Tibial nerve (tissue), 4 donors: ENCODE measurements at places on chromosomes 5 and 9. TPM values are rescaled to one million over a fixed set of nuclear protein-coding genes. Genes with fewer than 3 reads are reported as not detected.

- no peak overlapping the region for H3K4me3 ChIP-seq
- no peaks in the 10 kb centered on the region for H3K36me3 ChIP-seq
- H3K4me1 ChIP-seq: peaks cover 88% of the 10 kb centered on the region
- H3K27ac ChIP-seq: no peak overlapping the region
- H3K27me3 ChIP-seq: no peaks in the 10 kb centered on the region
These were observed 30.4 kb downstream of the IRF1 start for GRCh38 chr5:132459983-132460838.

- DNase-seq: no peak
- no peaks in the 10 kb centered on the region for H3K27me3 ChIP-seq
- no peaks in the 10 kb centered on the region for H3K36me3 ChIP-seq
- no peak overlapping the region for H3K4me3 ChIP-seq
- H3K27ac ChIP-seq: no peak overlapping the region
These were observed 313.3 kb downstream of the EBF1 start for GRCh38 chr5:158786390-158786789.

Gene PCDHB15
- total RNA-seq: 6.3 TPM

Gene C9orf43
- total RNA-seq: not detected

- H3K27ac ChIP-seq: no peak overlapping the region
- no peaks in the 10 kb centered on the region for H3K4me1 ChIP-seq
- no peak for DNase-seq
- no peaks in the 10 kb centered on the region for H3K36me3 ChIP-seq
- no peak overlapping the region for H3K4me3 ChIP-seq
These were observed 34.4 kb downstream of the SHC3 start for GRCh38 chr9:89144238-89144637.

Gene LHX3
- not detected for total RNA-seq

Gene BTNL3
- total RNA-seq: not detected

Gene S1PR3
- 25.8 TPM for total RNA-seq

DNA sequence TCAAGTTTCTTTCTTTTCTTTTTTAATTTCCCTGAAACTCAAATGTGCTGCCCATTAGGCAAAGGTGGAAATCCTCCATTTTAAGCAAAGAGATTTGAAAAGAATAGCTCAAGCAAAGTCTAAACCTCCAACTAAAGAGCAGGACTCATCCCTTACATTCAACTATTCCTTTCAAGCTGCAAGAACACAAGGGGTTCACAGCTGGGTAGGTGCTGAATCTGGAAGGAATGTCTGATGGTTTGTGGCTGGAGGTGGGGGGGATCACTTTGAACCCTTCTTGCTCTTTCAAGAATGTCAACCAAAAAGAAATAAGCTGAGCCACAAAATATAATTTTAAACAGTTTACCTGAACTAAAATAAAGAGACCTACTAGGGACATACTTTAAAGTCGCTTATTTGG, 375.7 kb upstream of the CDH10 start:
- no peaks in the 10 kb centered on the region for H3K4me1 ChIP-seq
- no peak overlapping the region for H3K4me3 ChIP-seq
- no peaks in the 10 kb centered on the region for H3K36me3 ChIP-seq
- no peaks in the 10 kb centered on the region for H3K27me3 ChIP-seq

Gene MCC
- 55.5 TPM for total RNA-seq

- no peaks in the 10 kb centered on the region for H3K4me1 ChIP-seq
- H3K4me3 ChIP-seq: no peak overlapping the region
- H3K27ac ChIP-seq: no peak overlapping the region
- no peaks in the 10 kb centered on the region for H3K27me3 ChIP-seq
- no peaks in the 10 kb centered on the region for H3K36me3 ChIP-seq
These were observed 411.2 kb upstream of the IRX4 start for GRCh38 chr5:2293906-2294305.

DNA sequence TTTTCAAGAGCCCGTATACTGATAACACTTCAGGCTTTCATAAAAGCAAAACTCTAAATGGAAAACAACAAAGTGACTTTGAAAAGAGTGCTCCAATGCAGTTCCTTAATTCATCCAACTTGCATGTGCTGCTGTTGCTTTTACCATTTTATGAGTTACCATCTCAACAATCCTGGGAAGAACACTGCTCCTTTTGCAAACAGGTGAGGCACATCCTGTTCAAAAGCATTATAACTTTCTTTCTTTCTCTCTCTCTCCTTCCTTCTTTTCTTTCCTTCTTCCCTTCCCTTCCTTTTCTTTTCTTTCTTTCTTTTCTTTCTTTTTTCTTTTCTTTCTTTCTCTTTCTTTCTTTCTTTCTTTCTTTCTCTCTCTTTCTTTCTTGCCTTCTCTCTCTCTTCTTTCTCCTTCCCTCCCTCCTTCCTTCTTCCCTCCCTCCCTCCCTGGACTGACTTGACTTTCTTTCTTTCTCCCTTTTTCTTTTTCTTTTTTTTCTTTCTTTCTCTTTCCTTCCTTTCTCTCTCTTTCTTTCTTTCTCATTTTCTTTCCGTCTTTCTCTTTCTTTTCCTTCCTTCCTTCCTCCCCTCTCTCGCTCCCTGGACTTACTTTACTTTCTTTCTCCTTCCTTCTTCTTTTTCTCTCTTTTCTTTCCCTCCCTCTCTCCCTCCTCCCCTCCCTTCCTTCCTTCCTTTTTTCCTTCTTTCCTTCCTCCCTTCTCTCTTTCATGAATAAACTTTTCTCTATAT, 11.2 kb upstream of the PARP8 start:
- H3K4me3 ChIP-seq: no peak overlapping the region
- H3K4me1 ChIP-seq: no peaks in the 10 kb centered on the region
- no peak overlapping the region for H3K27ac ChIP-seq
- no peak for DNase-seq
- no peaks in the 10 kb centered on the region for H3K27me3 ChIP-seq
- no peaks in the 10 kb centered on the region for H3K36me3 ChIP-seq

DNA sequence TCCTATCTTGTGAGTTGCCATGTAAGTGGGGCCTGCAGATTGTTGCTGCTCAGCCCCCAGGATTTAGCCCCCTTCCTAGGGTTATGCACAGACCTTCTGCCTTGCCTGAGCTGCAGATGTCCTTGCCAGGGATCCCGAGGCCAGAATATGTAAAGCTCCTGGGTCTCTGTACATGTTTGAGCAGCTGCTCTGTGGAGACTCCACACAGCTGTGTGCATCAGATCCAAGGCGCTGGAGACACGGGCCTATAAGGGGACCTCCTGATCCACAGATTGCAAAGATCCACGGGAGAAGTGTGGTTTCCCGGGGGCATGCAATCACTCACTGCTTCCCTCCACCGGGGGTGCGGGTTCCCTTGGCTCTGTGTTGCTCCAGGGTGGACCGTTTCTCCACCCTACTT, 28.9 kb downstream of the TAF11L14 start:
- no peak overlapping the region for H3K4me3 ChIP-seq
- H3K27ac ChIP-seq: no peak overlapping the region
- no peaks in the 10 kb centered on the region for H3K4me1 ChIP-seq
- H3K27me3 ChIP-seq: no peaks in the 10 kb centered on the region

GRCh38 chr9:79056041-79056440, 515.7 kb upstream of the TLE4 start:
- DNase-seq: no peak
- no peak overlapping the region for H3K27ac ChIP-seq
- H3K36me3 ChIP-seq: no peaks in the 10 kb centered on the region
- H3K4me3 ChIP-seq: no peak overlapping the region

DNA sequence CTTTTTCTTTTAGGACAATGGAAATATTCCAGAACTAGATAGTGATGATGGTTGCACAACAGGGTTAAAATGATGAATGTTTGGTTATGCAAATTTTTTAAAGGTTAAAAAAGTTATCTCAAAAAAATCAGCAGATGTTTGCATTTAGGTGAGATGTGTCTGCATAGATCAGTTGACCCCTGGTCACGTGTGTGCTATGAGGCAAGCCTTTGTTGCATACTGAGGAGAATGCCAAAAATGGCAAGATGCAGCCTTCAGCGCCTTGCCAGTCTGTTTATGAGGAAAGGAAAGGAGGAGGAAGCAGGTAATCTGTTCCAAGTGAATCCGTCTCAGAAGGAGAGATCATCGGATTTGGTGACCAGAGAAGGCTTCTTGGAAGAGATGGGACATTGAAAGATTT, 11.9 kb downstream of the MEGF10 start:
- no peaks in the 10 kb centered on the region for H3K36me3 ChIP-seq
- H3K4me1 ChIP-seq: peaks cover 14% of the 10 kb centered on the region
- no peak for DNase-seq

DNA sequence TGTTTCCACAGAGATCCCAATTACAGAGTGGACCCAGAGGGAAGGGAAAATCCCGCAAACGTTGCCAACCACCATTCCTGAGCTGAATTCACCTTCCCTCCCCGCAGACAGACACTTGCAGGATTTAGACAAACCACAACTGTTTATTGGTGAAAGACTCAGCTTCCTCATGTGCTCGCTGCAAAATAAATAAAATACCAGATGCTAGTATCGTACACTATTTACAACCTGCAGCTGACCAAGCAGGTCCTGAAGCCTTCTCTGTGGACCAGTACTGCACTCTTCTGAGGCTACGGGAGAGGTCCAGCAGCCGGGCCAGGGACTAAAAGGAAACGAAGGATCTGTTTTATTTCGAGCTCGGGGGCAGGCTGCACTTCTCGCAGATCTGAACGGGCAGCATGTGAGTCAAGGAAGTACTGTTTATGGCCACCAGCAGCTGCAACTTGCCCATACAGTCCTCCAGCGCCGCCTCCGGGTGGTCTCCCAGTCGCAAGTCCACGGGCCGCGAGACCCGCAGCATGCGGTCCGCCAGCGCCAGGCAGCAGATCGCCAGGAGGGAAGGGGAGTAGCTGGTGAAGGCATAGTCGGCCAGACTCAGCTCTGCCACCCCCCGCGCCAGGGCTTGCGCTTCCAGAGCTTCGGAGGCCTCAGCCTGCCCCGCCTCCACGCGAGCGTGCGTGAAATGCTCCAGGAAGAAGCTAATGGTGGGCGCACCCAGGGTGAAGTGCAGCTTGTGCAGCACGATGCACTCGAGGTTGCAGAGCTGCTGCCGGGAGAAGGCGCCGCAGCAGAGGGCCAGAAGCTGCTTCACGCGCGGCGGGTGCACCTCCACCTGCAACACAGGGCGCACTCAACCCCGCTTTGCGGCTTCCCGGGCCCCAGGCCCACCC, 2.1 kb downstream of the CCNO start:
- no peak overlapping the region for H3K27ac ChIP-seq
- DNase-seq: no peak
- H3K36me3 ChIP-seq: no peaks in the 10 kb centered on the region
- no peak overlapping the region for H3K4me3 ChIP-seq

GRCh38 chr5:115842089-115842935, 577 bp downstream of the AP3S1 start:
- peak; percentile 22 for DNase-seq
- H3K36me3 ChIP-seq: peaks cover under 1% of the 10 kb centered on the region
- H3K4me3 ChIP-seq: peak overlapping the region; percentile 84
- peaks cover 34% of the 10 kb centered on the region for H3K4me1 ChIP-seq

DNA sequence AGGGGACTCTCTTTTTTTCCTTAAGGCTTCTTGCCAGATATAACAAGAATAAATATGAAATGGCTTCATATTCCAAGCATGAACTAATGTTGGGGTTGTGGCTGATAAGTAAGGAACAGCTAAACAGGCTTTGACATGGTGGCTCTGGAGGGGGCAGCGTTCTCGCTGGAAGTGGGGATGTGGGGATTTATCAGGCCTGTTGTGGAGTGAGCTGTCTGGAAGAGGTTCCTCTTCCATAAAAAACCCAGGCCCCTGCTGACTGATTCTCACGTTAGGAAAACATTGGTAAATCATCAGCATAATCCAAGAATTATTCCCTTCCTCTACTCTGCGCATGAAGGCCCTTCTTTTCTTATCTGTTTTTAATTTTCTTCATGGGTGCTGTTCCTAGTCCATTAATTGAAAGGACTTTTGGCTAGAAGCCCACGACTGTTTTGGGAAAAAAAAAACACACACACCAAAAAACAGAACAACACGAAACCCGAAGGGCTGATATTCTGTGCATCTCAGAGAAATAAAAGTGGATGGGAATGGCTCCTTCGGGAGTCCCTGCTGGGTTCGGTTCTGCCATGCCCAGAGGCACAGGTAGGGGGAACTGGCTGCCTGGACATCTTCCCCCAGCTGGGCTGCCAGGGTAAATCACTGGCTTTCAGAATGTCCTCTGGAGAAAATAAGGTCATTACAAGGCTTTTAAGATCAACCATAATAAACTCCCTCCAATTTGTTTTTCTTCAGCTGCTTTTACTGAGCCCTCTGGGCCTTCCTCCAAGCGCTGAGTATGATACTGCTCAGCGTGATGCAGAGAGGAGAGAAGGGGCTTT, 297.0 kb downstream of the SLIT3 start:
- H3K4me3 ChIP-seq: no peak overlapping the region
- no peaks in the 10 kb centered on the region for H3K27me3 ChIP-seq
- no peaks in the 10 kb centered on the region for H3K36me3 ChIP-seq

DNA sequence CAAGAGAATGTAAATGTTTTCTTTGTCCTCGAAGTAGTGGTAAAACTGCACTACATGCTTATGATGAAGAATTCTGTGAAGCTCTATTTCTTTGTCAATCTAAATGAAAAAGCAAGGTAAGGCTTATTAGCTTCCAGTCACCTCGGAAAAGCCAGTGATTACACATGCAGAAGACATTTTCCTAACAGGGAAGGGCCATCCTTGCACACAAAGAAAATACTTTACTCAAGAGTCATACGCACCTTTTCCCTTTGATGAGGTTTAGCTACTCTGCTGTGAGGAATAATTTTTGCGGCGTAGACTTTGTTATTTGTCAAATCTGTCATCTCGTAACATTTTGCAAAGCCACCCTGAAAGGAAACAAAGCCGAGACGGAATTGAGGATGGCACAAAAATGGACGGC, 1.1 kb downstream of the PLK2 start:
- peak overlapping the region; percentile 89 for H3K4me3 ChIP-seq
- no peaks in the 10 kb centered on the region for H3K36me3 ChIP-seq
- no peak for DNase-seq
- no peaks in the 10 kb centered on the region for H3K4me1 ChIP-seq
- peak overlapping the region; percentile 90 for H3K27ac ChIP-seq

DNA sequence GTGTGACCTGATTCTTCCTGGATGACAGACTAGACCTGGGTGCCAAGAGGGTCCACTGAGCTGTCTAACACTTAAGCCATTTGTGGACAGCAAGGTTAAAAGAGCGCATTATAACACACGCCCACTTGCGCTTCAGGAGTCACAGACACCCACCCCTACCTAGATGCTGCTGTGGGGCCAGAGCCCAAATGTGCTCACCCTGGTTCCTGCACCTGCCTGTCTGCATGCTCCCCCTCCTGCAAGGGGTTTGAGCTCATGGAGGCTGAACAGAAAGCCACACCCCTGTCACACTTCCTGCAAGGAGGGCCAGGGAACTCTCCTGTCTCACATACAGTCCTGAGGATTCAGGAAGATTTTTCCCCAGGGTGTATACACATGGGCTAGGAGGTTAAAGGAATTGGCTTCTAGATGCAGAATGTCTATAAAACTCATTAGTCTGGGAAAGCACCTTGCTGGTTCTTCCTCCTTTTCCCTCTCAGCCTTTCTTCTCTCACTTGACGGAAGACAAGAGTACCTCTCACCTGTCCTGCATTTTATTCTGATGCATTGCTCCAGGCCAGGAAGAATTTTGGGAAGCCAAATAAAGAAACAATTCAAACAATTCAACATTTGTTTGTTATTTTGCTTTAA, 87.4 kb upstream of the LHFPL2 start:
- no peak overlapping the region for H3K4me3 ChIP-seq
- no peaks in the 10 kb centered on the region for H3K36me3 ChIP-seq
- H3K27me3 ChIP-seq: no peaks in the 10 kb centered on the region

Gene TMEM174
- total RNA-seq: not detected

Gene THOC3
- total RNA-seq: 32.4 TPM

Gene C9orf153
- total RNA-seq: 1.5 TPM

Gene PCDHB8
- 3.5 TPM for total RNA-seq

GRCh38 chr5:170249355-170249754, 16.6 kb downstream of the C5orf58 start:
- no peaks in the 10 kb centered on the region for H3K27me3 ChIP-seq
- H3K4me1 ChIP-seq: no peaks in the 10 kb centered on the region
- H3K4me3 ChIP-seq: no peak overlapping the region
- no peak overlapping the region for H3K27ac ChIP-seq
- no peaks in the 10 kb centered on the region for H3K36me3 ChIP-seq

Gene CFAP157
- total RNA-seq: not detected

Gene KIF27
- total RNA-seq: 11.1 TPM
